Mesothelial cell of epicardium (in vitro differentiated cells): ENCODE measurements at places on chromosomes 7 and 10.

DNA sequence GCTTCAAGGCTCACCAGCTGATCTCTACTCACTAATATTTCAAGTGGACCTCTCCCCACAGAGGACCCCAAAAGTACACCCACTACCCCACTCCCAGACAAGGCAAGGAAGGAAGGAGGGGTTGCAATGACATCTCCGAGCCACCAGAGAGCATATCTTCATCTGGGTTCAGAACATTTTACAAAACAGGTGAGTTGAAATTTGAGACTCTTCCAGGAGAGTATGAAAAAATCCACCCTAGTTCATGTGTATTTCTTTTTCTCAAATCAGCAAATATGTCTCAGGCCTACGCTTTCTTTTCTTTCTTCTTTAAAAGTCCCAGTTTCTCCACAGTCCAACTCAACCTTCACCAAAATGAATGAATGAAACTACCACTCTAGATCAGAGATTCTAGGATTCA, 61.9 kb downstream of the SGMS1 start:
- no peak for DNase-seq

GRCh38 chr7:72101444-72101843, 310.7 kb downstream of the CALN1 start:
- DNase-seq = no peak

DNA sequence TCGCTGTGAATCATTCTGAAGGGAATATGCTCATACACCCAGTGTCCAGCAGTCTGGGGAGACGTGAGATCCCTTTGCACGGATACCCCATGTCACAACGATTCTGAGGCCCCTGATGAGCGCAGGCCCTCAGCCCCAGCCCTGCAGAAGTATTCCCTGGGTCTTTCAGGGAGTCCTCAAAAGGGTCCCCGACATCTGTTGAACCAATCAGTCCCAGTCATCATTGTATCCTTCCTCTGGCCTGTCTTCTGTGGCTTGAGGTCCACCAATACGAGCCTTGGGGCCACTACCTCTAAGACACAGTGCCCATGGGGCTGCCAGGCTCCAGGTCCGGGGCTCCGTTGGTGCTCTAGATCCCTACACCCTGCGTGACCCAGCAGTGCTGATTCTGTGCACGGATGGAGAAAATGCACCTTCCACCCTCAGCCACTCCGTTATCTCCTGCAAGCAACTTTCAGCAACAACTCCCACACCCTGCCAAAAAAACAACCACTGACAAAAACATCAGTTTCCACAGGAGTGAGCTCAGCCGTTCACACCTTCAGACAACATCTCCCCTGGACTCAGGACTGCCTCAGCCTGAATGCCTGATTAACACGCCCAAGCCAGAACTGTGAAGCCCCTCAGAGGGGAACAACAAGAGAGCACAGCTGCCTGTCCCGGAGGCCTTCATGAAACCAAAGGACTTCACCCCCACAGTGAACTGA, 46.9 kb upstream of the KDM7A start:
- DNase-seq = no peak

GRCh38 chr7:8637322-8637721, 203.9 kb downstream of the NXPH1 start:
- no peak for DNase-seq

DNA sequence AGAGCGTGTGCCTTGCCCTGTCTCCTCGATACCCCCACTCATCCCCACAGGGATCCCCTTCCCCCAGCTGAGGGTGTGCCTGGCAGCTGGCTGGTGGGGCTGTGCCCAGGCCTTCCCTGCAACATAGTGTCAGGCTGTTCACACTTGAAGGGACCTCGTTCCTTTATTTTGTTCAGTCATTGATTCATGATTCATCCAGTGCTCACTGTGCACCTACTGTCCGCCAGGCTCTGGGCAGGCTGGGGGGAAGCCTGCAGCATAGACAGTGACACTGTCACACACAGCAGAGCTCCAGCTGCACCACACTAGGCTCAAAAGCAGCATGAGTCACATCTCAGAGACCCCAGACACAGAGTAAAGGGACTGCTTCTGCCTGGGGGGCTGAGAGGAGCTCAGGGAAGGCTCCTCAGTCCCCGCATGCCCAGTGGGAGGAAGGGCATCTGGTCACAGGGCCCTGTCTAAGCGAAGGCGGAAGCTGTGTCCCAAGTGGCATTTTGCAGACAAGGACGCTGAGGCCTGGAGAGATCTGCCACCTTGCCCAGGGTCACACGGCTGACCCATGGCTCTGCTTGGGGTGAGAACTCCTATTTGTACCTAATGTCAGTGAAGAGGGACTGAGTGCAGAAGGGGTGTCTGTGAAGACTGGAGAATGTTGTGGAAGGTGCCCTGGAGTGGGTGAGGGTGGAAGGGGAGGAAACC, 27.9 kb downstream of the CDH23 start:
- DNase-seq = no peak

DNA sequence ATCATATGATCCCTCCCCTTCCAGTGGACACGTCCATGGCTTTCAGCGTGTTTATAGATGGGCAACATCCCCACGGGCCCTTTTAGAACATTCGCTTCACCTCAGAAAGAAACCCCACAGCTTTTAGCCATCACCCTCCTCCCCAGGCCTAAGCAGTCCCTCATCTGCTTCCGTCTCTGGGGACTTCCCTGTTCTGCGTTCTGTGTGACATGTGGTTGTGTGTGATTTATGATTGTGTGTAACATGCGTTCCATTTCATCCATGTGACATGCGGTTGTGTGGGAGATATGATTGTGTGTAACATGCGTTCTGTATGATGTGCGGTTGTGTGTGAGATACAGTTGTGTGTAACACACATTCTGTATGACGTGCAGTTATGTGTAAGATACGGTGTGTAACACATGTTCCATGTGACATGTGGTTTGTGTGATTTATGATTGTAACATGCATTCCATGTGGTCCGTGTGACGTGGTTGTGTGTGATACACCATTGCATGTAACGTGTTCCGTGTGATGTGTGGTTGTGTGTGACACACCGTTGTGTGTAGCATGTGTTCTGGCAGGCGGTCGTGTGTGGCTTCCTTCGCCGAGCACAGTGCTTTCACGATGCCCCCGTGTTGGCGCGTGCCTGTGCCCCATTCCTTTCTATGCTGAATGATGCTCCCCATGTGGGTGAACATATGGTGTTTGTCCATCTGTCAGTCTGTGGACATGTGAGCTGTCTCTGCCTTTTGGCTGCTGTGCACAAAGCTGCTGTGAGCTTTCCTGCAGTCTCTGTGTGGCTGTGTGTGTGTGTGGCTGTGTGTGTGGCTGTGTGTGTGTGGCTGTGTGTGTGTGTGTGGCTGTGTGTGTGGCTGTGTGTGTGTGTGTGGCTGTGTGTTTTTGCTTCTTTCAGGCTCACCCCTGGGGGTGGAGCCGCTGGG, 26.2 kb downstream of the PWWP2B start:
- DNase-seq = no peak

DNA sequence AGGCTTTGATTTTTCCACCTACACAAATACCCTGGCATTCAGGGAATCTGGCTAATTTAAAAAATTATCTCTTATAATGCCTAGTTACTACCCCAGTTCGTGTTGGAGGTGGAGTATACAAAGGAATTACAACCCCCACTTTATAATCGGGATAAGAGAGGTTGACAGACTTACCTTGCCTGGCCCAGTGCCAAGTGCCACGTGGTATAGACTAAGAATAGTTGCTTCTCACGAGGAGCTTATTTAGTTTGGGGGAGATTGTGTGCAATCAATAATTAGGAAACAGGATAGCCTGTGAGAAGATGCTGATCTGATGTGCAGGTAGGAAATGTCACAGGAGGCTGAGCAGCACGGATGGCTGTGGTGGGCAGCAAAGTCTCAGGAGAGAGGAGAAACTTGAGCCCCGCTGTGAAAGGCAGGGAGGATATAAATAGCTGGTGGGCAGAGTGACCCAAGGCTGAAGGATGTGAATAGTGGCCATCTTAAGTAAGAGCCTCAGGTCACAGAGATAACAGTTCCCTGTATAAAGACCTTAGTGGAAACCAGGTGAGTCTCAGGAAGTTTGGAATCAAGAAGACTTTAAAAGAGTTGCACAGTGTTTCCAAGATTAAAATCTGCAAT, 11.3 kb upstream of the ATXN7L1 start:
- DNase-seq = no peak

GRCh38 chr7:69739190-69739589, 140.9 kb downstream of the AUTS2 start:
- DNase-seq = no peak

- DNase-seq = no peak
Measured at GRCh38 chr7:101681170-101682007, 52.3 kb upstream of the MYL10 start.

- no peak for DNase-seq
Measured at GRCh38 chr7:2383543-2384274, 19.7 kb upstream of the CHST12 start.

GRCh38 chr7:138886501-138886917, 88.5 kb upstream of the ATP6V0A4 start:
- DNase-seq = no peak

DNA sequence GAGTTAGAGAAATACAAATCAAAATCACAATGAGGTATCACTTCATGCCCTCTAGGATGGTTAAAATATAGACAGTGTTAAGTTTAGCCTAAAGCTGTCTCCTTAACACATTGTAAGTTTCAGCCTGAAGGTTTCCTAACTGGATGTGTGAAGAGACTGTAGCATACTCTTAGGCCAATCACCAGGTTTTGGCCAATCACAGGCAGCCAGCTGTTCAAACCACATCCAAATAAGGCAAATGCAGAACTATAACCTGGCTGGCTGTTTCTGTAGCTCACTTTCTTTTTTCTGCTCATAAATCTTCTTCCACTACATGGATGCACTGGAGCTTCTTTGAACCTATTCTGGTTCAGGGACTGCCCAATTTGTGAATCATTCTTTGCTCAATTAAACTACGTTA, 19.7 kb downstream of the ESYT2 start:
- DNase-seq = no peak

- DNase-seq = no peak
Measured at GRCh38 chr10:132574783-132575319, 37.3 kb downstream of the INPP5A start.

DNA sequence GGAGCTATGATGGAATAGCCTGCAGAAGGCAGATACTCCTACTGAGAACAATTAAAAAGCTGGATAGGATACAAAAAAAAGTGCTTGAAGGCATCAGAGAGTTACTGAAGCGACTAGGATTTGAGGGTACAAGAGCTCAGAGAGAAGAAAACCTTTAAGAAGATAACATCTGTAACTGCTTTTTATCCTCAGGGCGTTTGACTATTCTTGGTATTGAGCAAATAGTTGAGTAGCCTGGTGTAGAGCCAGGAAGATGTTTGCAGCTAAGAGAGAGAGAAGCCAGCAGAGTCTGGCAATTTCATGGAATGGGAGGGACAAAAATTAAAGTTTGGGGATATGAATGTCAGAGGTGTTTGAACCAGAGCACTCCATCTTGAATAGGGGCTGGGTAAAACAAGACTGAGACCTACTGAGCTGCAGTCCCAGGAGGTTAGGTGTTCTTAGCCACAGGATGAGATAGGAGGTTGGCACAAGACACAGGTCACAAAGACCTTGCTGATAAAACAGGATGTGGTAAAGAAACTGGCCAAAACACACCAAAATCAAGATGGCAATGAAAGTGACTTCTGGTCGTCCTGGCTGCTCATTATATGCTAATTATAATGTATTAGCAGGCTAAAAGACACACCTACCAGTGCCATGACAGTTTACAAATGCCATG, 428.8 kb downstream of the SH2D4B start:
- no peak for DNase-seq

GRCh38 chr10:6297522-6297921, 94.8 kb downstream of the PFKFB3 start:
- no peak for DNase-seq

GRCh38 chr7:7557252-7557651, 9.4 kb upstream of the MIOS start:
- DNase-seq = no peak

DNA sequence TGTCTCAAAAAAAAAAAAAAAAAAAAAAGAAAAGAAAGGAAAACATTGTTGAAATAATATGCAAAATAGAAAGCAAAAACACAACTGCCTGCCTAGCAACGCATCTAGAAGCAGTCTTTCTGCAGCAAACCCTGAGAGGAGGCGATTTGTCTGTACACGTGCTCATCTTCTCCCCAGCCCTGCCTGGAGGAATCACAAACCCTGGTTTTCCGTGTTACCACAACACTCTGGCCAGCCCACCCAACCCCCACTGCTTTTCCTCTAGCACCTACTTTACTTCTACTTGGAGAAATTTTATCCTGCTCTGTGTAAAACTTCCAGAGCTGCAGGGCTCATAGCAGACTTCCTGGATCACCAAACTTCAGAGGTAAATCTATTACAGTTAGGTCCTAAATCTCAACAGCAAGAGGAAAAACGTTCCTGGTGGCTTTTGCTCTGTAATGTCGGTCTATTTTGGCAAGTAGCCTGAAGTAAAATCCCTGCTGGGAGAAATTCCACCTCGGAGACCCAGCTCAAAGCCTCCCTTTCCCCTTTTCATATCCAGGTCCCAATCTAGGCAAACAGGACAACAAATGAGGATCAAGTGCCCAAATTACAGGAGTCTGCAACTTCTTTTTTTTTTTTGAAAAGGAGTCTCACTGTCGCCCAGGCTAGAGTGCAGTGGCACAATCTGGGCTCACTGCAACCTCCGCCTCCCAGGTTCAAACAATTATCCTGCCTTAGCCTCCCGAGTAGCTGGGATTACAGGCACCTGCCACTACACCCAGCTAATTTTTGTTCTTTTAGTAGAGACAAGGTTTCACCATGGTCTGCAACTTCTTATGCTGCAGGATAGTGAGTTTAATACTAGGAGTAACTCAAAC, 91.6 kb downstream of the DNMBP start:
- peak; percentile 66 for DNase-seq

DNA sequence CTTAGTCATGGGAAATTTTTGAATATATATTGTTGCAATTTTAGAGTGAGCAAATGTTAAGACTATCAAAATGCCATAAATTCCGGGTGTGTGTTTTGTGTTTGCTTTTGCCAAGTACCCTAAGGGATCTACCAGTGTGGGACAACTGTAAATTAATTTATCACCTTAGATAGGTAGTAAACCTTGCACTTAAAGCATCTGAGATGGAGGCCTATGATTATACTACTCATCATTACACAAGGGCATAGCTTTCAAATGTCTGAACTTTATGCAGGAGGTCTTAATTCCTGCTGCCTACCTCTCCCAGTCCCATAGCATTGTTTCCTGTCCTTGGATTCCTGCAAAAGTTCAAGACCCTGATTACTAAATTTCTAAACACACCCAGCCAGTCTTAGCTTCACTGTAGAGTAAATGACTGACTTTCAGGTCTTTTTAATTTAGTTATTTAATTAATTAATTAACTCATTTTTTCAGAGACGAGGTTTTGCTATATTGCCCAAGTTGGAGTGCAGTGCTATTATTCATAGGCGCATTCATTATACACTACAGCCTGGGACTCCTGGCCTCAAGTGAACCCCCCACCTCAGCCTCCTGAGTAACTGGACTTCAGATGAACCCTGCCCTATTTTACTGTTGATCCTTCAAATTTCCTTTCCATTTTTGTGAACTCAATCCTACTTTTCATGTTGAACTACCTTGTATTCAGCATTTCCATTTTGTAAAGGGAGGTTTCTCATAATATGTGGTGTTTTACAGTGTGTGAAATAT, 47.0 kb downstream of the THSD7A start:
- DNase-seq = no peak

DNA sequence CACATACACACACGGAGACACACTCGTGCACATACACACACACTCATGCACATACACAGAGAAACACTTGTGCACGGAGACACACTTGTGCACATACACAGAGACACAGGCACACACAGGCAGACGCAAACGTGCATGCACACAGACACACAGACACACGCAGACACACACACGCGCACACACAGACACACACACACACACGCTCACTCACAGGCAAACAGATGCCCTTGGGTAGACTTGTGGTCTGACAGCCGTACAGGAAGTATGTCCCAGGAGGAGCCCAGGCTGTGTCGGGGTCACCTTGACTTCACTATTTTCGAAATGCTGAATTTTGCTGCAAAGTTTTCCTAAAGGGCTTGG, 538.0 kb downstream of the DNAJB6 start:
- no peak for DNase-seq
